ENCODE measurements at places on chromosomes 4 and X.

GRCh38 chr4:78167510-78167909, 110.4 kb downstream of the FRAS1 start:
- no peak for DNase-seq

DNA sequence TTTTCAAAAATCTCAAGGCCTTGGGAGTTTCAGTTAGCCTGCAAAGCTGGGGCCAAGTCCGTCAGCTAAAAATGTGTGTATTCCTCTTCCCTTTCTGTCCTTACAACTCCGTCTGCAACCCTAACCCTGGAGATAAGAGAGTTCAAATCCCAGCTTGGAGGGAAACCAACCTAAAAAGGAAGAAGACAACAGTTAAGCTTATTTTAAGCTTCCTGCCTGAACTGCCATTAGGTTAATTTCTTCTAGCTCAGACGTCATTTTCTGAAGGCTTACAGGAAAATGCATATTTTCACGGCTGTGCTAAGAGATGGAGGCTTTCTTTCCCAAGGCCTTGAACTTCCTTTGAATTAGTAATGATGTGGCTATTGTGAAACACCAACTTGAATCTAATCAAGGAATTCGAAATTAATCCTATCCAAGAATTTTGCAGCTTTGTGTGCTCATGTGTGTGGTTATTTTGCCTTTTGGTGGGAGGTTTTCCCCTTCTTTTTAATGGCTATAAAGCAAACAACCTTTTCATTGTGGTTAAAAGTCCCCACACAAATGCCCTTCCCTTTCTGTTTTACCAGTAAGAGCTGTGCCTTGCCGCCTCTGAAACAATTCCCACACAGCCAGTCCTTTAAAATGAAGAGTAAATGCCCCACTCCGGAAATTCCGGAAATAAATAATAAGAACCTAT, 103.5 kb downstream of the IRF2 start:
- DNase-seq = no peak

DNA sequence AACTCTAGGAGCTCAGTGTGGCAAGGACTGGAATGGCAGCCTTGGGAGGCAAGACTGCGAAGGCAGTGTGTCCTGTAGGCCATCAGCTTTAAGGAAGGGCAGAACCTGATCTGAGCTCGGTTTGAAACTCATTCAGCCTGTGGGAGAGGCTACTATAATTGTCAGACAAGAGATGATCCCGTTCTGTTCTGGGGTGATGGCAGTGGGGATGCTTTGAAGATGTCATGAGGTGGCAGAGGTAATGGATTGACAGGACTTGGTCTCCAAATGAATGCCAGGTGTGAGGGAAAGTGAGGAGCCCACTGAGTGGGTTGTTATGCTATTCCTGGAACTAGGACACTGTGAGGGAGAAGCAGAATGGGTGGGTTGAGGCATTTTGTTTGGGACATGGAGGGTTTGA, 144.9 kb downstream of the PJA1 start:
- no peak for DNase-seq

GRCh38 chr4:137206781-137207180, 325.5 kb downstream of the PCDH18 start:
- DNase-seq = no peak

DNA sequence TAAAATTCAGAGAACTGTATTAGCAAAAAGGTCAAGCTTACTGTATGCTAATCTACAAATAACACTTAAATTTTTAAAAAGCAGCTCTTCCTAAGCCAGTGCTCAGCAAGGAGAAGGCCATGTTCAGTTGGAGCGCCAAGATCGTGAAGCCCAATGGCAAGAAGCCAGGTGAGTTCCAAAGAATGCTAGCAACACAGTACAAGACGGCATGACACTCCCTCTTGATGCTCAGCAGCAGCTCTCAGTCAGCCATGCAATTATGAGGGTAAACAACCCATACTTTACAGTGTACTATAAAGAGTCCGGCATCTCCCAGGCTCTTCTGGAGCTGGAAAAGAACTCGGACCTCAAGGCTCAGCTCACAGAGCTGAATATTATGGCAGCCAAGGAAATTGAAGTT, 34.9 kb downstream of the STX18 start:
- no peak for DNase-seq

- DNase-seq = no peak
These were observed 393.6 kb downstream of the GRXCR1 start for GRCh38 chr4:43286137-43286536.

DNA sequence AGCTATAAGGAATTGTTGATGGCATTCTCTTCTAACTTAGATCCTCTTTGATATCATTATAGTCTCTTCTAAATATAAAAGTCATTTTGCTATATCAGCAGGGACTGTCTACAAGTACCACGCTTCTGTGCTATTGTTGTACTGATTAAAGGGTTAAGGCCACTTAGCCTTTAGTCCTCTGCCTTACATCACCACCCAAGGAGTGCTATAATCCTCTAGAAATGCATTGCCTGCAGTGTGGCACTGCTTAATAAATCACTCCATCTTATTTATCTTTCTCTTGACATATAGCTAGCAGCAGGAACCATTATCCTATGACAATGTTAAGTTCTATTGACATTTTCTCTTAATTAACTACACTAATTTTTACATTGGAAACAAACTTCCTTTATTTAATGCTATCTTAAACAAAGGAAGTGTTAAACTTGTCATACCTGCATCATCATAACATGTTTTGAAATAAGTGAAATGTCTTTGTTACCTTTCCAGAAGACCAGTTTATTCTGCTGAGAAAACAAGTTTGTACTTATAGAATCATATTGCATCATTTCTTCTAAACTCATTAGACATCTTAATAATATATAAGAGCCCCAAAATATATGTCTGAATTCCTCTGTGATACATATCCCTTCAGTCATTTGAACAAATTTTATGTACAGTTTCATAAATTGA, 360.9 kb upstream of the ATOH1 start:
- DNase-seq = no peak

- no peak for DNase-seq
These were observed 41.6 kb upstream of the UGT2B7 start for GRCh38 chr4:69054578-69055200.

DNA sequence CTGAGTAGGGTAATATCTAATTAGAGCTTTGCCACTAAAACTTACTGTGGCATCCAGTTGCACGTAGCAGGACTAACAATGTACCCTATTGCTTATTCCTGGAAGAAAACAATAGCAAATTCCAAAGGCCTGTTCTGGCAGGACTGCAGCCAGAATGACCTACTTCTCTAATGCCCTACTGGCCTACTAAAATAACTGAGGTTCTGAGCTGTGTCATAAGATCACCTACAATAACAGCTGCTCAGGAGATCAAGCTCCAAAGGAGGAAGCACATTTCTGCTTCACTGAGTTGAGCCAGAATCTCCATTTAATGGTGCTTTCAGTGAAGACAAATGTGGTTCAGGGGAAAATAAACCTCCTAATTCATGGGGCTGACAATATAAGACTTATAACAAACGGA, 42.2 kb upstream of the CXCL8 start:
- no peak for DNase-seq

DNA sequence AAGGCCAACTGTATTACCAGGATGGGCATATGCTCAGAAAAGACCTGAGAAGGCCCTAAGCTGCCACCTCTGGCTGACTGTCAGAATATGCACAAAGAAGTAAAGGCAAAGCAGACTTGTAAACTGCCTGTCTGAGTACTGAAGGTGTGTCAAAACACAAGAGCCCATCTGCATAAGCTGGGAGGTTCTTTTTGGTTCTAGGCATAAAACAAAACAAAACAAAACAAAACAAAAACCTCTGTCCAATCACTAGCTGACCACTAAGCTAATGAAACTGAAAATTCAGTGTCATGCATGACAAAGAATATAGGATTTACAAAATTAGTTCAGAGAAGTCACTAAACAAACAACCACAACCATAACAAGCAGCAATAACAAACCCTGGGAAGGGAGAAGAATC, 20.6 kb downstream of the SH3D19 start:
- DNase-seq = no peak

GRCh38 chrX:20968996-20969395, 405.2 kb upstream of the CNKSR2 start:
- no peak for DNase-seq

DNA sequence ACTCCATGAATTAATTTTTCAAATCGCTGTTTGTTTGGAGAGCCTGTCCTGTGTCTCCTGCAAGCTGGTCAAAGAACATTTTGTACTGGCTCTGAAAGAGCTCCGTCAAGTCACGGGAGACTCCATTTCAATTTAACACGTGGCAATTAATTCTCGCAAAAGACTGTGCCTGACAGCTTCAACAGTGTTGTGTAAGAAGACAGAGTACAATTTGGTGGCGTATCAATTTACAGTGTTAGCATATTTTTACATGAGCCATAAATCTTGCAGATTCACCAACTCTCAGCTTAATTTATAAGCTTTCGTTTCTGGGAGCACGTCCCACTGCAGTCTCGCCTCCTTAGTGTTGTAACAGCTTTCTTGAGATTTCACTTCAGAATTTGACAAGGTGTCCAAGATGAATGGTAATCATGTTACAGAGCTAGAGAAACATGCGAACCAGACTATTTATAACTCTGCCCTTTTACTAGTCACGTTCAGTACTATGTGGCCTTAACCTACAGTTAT, 70.8 kb downstream of the RWDD4 start:
- no peak for DNase-seq

DNA sequence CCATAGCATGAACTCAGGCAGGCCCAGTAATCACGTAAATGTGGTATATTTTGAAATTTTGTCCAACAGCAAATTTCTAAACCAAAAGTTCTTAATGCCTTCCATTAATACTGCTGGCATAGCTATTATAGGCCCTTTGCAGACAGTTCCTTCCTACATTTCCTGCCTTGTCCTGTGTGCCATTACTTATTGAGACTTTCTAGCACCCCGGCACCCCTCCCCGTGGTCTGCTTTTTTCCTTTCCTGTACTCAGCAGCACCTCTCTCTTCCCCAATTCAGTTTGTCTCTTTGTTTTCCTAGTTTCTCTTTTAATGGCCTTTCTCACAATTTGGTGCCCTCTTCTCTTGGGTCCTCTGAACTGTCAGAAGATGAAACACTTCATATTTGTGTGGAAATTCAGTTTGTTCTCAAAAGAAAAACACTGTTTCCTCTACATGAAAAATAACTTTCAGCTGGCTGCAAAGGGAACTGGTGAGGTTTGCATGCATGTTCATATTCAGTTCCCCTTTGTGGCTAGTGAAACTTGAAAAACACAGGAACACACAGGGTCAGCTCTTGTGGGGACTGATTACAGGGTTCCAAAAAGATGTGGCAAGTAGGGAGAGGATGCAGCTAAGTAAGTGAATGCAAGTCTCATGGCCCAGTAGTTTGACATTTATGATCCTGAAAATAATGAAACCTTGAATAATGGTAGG, 17.1 kb downstream of the GPR34 start:
- DNase-seq = no peak

DNA sequence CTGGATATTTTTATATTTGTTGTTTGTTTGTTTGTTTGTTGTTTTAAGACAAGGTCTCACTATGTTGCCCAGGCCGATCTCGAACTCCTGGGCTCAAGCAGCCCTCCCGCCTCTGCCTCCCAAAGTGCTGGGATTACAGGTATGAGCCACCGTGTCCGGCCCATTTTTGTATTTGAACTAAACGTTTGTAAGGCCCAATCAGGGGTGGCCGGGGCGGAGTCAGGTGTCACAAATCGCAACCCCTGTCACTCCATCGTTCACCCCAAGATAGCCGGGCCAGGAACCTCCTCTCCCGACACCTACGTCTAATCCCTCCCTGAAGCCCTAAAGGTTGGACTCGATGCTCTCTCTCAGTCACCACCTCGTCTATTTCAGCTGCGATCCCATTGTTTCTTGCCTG, 722 bp upstream of the EFHC2 start:
- peak; percentile 41 for DNase-seq

DNA sequence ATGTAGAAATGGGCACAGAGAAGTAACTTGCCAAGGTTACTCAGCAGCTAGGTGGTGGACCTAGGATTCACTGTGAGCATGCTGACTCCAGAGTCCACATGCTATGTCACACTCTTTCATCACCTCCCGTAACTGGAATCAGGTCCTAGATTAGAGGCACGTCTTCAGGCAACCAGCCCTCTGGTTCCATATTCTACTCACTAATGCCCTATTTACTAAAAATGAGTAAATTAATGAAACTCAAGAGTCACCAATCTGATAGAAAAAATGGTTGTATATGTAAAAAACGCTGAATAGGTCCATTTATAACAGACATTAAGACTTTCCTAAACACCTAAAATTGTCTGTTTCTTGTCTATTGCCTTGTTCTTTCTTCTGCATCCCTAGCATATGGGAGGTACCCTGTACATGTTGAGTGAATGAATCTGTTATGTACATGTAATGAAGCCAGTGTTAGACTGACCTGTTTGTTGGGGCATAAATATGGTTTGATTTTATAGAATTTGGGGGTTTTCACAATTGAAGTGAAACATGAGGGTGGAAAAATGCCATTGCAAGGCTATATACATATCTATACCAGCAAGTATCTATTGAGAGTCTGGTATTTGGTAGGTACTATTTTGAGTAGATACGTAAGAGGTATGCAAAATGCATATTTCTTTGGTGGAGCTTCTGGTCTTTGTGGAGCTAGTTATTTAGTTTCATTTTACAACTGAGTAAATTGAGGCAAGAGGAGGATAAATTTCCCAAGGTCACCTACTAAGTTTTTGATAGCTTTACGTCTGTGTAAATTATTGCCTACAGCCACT, 7.5 kb upstream of the RUFY3 start:
- DNase-seq = no peak

- no peak for DNase-seq
These were observed 1039.7 kb downstream of the RAPGEF2 start for GRCh38 chr4:160142579-160142978.

GRCh38 chrX:105114554-105115130, 105.9 kb downstream of the TEX13A start:
- no peak for DNase-seq

DNA sequence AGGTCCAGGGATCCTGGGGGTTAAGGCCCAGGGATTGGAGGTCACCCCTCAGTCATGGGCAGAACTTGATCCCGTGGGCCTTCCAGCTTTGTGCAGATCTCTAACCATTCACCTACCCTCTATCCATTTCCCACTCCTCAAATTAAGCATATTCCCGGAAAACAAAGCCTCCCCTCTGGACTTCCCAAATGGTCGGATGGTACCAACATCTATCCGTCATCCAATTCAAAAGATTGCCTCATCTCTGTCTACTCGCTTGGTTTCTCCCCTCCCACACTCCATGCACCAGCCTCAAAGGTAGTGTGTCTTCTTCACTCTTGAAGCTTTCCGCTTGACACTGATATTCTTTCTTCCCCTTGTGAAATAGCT, 473 bp upstream of the BCLAF3 start:
- DNase-seq = peak; percentile 2

DNA sequence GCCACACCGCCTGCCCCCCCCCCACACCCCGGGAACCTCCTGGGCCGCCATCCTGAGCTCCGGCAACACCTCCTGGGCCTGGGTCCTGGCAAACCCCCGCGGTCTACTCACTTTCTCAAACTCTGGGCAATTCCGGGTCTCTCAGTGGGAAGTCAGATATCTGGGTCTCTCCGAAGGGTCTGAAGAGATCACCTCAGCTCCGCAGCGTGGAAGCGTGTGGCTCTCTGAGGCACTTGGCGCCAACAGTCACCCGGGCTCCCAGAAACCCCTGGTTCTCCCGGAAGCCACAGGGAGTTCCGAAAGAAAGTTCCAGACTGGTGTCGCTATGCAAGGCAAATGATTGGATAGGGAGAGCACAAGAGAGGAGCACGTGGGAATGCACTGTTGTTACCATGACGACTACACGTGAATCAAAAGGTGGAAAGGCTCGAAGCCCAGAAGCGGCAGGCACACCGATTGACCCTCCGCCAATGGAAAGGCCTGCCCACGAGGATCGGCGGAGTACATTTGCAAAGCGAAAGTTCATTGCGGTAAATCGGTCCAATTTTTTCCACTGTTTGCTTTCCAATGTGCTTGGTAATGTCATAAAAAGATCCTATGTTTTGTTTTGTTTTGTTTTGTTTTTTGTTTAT, at the start of gene PNMA6E:
PNMA6E (minus strand) TSS at position 218 of the 632 bp plus-strand sequence. CDS start 2,501 bp downstream, outside the sequence.
- no peak for DNase-seq

GRCh38 chr4:141814499-141814898, 178.1 kb downstream of the IL15 start:
- no peak for DNase-seq

Data from stimulated activated naive CD4-positive, alpha-beta T cell treated with Interleukin-2 at 50 U/mL for 16 hours (primary cell).